ENCODE measurements at places on chromosomes 2 and 18.

- no peak for DNase-seq
Observed at GRCh38 chr2:4107179-4107578, 403.8 kb downstream of the DCDC2C start.

GRCh38 chr2:38386377-38386776 is 9.3 kb upstream of the ATL2 start:
- no peak for DNase-seq

GRCh38 chr2:84870306-84870705 is 10.6 kb downstream of the TRABD2A start:
- DNase-seq, result no peak

- DNase-seq, result no peak
Observed at GRCh38 chr2:42787788-42788477, 4.5 kb downstream of the HAAO start.

GRCh38 chr18:48570313-48570712 is 31.5 kb downstream of the CTIF start:
- DNase-seq, result no peak

DNA sequence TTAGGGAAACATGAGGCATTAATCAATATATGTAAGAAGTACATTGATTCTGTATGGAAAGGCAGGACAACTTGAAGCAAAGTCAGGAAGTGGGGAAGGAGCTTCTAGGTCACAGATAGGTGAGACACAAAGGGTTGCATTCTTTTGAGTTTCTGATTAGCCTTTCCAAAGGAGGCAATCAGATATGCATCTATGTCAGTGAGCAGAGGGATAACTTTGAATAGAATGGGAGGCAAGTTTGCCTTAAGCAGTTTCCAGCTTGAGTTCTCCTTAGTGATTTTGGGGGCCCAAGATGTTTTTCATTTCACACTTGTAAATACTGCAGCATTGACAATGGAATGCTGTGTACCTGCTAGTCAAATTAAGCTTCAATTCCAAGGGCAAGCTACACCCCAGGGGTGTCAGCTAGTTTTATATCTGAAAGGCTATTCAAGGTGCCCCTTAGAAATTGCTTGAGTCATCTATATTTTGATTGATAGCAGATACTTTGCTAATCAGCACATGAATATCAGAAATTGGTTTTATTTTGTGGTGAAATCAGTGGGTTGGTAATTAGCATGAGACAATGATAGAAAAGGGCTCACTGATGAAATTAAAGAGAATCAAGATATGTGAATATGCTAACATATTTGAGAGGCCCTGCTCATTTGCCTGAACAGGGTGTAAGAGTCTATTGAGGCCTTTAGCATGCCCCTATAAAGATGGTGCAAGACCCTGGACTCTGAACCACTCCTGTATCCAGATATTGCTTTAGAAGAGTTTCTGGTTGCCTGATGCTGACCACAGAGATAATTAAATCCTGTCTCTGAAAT is 131.5 kb downstream of the TMEM17 start:
- no peak for DNase-seq

- DNase-seq, result no peak
Observed at GRCh38 chr2:62197011-62197924, 1.4 kb downstream of the B3GNT2 start.

Data from stimulated activated CD4-positive, alpha-beta T cell treated with anti-CD3 and anti-CD28 coated beads, Interleukin-12 subunit alpha, Interleukin-12 subunit beta, amount 100 ng/mL, for 24 hours (primary cell).